ENCODE measurements at places on chromosomes 3 and 15.

DNA sequence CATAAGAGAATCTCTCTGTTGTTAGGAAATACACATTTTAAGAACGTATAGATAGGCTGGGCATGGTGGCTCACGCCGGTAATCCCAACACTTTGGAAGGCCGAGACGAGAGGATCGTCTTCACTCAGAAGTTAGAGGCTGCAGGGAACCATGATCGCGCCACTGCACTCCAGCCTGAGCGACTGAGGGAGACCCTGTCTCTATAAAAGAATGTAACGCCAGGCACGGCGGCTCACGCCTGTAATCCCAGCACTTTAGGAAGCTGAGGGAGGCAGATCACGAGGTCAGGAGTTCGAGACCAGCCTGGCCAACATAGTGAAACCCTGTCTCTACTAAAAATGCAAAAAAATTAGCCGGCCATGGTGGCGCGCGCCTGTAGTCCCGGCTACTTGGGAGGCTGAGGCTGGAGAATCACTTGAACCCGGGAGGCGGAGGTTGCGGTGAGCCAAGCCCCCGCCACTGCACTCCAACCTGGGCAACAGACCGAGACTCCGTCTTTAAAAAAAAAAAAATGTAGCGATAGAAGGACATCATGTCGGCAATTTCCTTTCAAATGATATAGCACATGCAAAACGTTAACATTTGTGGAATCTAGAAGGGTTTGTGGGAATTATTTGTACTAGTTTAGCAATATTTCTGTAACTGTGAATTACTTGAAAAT, 730 bp upstream of the RPL14 start:
- no peak for DNase-seq

DNA sequence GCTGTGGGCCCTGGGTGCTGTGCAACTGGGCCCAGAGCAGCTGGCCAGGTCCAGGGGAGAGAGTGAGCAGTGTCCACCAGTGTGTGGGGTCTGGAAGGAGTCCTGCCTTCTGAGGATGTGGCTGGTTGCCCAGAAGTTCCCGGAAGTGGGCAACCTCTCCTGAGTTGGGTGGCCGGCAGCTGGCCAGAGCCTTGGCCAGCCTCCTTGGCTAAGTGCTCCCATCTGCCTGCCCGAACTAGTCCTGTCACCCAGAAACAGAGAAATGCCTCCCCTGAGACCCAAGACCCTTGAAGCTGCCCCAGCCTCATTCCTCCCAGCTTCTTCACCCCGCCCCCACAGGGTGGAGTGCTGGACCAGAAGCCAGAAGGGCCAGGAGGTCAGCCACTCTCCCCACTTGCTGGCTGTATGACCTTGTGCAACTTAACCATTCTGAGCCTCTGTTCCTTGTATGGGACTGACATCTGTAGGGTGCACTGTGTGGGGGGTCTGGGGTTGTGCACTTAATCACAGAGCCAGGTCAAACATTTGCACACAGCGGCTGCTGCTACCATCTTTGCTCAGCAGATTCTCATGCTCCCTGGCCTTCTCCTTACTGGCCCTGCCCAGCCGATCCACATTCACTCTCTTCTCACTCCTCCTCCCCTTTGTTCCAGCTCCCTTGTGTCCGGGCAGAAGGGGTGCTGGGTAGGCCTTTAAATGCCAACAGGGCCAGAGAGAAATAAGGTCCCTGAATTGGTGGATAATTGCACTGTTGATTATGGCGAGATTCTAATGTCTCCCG, 7.5 kb upstream of the ALAS1 start:
- no peak for DNase-seq

GRCh38 chr3:51934139-51934850, 7.4 kb downstream of the RRP9 start:
- DNase-seq: no peak

GRCh38 chr3:50248387-50248786, 12.4 kb downstream of the GNAI2 start:
- no peak for DNase-seq

Measured in activated CD8-positive, alpha-beta memory T cell treated with anti-CD3 and anti-CD28 coated beads, Interleukin-2, amount 10 ng/mL, durations not matched to agents 7 days and 5 days (primary cell).